ENCODE measurements at places on chromosomes 1 and 21.

DNA sequence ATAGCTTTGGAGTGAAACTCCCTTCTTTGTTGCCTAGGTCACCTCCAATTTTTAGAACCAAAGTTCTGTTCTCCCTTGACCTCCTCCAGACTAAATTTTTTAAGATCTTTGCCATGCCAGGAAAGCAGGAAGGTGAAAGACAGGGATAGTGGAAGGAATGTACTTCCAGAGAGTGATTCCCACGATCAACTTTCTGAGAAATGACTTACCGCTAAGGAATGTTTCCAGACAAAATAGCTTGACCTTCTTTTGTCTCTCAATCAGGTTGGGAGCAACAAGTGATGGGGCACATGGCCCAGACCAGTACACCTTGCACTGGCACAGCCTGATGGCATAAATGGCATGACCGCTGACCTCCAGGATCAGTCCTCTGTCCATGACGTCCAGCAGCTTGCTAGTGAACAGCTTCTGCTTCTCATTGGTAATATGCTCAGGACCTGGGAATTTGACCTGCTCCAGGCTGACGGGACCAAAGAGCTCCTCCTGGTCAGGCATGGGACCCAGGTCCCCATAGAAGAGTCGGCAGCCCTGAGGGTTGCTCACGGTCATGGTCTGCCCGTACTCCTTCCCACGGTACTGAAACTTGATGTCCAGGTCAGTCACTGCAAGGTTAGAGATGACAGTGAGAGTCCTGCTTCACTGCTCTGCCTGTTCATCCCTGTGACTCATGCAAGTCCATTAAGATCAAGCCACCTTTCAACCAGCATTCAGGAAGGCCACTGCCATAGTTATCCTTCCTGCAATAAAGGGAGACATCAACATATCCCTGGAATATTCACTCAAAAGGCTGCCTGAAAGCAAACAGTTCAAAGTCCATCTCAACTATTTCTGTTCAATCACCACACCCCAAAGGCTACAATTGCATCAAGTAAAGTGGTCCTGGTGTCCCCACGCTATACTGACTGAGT lies 6.2 kb upstream of the C1orf74 start:
- no peak for DNase-seq

GRCh38 chr1:208387908-208388811 lies 144.0 kb upstream of the PLXNA2 start:
- DNase-seq: no peak

- no peak for DNase-seq
Observed at GRCh38 chr1:87218618-87219017, 110.1 kb upstream of the LMO4 start.

DNA sequence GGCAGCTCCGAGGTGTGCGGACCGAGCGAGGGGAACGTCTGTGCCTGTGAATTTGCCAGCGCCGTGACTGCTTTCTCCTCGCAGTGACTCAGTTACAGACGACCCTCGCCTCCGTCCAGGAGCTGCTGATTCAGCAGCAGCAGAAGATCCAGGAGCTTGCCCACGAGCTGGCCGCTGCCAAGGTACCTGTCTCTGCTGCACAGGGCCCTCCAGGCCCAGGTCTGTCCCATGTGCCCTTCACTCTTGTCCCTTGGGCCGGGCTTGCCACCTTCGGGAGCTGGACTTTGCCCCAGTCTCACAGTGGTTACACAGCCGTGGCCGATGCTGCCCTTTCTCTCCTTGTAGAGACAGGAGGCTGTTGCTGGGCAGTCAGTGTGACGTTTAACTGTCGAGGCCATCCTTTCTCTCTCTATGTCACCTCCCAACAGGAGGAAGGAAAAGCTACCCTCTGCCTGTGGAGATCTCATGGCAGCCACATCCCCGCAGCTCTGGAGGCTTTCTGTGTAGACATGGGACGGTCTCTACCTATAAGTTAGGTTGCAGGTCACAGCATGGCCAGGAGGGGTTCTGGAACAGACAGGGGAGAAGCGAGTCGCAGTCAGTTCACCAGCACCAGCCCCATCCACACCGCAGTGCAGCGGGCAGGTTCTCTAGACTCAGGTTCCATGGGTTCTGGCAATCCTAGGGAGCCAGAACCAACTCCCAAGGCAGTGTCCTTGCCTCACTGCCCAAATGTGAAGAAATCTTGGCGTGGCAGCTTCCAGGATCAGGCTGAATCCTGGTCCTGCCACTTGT lies 149.7 kb downstream of the PEX14 start:
- no peak for DNase-seq

- DNase-seq: no peak
Observed at GRCh38 chr21:41478319-41479177, 29.4 kb downstream of the TMPRSS2 start.

- no peak for DNase-seq
Observed at GRCh38 chr1:154819628-154820590, 50.2 kb downstream of the KCNN3 start.

GRCh38 chr1:41620365-41621169 lies 136.1 kb upstream of the EDN2 start:
- no peak for DNase-seq

DNA sequence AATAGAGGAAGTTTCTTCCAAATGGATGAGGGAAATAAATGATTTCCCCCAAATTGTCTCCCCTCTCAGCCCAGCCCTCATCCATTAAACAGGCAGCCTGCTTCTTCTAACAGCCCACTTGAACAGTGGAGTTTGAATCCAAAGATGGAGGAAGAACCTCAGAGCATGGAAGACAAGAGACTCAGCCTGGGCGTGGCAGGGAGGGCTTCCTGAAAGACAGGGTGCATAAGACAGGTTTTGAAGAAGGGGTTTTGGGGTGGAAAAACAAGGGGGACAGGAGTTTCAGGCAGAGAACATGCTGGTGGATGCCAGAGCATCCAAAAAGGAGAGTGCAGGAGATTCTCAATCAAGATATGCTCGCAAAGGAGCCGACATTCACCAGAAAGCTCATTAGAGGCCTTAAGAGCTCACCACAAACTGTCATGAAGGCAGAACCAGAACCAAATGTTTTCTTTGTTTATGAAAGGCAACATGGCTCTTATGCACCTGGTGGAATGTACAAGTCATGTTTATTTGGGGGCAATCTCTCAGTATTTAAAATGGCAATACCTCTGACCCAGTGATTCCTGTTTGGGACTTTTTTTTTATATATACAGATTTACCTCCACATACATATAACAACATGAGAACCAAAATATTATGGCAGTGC lies 26.5 kb upstream of the TSPEAR start:
- DNase-seq: no peak

DNA sequence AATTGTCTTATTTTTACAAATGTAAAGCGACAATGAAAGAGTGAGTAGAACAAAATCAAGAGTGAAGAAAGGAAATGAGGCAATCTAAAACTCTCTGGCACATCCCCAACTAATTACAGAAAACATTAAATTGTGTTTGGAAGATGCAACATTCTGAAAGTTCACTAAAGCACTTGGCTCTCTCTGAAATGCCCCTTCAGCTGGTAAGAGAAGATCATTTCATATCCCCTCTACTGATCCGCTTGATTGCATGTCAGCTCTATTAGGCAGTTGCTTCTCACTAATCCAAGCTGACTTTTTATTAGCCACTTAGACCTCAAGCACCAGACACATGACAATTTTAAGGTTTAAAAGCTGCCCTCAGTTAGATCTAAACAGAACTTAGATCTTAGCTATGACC lies 262.8 kb upstream of the PRMT6 start:
- DNase-seq: no peak

DNA sequence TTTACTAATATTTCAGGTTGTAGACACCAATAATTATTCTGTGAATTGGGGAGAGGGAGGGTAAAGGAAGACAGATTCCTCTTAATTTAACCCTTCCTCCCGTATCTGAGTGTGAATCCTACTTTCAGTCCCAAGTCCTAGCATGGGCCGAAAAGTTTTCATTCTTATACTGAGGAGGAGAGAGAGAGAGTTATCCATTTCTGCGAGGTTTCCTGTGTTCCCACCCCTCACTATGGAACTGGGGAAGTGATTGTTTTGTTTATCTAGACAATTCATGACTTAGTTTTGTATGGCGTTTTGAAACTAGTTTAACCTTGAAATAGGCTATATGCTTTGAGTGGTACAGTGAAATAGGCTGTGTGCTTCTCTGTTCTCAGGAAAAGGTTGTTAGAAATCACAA lies 134.0 kb upstream of the DPYD start:
- no peak for DNase-seq

DNA sequence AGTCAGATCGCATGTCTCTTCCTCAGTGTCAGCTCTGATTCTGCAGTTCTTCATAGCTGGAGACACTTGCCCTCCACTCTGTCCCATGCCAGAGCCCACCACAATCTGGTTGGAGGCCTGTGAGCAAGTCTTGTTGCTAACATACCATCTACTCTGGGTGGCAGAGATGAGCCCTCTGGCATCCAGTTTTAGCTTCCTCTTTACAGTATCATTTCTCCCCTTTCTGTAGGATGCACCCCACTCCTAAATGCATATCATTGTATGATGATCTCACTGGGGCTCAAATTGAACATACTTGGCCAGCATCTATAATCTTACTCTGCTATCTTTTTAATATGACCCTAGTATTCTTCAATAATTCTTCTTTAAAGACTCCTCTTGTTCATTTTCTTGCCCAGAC lies 16.9 kb downstream of the PCNX2 start:
- DNase-seq: no peak

GRCh38 chr21:32371913-32372314 lies 20.9 kb downstream of the URB1 start:
- DNase-seq: no peak

DNA sequence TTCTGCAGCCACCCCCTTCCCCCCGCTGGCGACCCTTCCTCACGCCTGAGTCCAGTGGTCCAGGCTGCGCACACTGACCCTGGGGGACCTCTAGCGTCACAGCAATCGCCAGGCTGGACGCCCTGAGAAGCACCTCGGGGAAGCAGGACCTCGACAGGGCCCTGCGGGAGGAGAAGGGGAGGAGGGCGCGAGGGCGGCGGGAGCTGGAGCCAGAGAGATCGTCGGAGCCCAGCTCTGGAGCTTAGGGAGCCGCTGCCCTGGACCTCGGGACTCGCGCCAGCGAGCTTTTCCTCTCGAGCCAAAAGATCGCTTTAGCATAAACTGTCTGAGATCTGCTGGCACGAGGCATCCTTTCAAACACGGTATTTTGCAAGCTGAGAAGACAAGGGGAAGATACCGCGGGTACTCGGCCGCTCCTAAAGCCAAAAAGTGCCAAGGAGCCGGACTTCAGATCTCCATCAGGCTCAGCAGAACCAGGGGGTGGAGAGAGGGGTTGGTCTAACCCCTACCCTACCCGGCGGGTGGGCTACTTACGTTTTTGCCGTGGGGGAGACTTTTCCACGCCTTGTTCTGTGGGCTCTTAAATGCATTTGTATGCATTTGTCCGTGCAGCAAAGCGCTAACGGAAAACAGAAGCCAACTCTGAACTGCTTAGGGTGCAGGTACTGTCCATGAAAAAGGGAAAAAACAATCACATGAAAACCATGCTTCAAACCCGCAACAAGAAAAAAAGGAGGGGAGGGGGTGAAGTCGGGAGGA lies 586 bp downstream of the COL24A1 start:
- no peak for DNase-seq

GRCh38 chr1:22652881-22653316 lies at the start of gene C1QB:
Gene C1QB, plus strand, starts transcription at chr1:22653236. Its CDS starts 6,227 bp downstream, at chr1:22659463.
- no peak for DNase-seq

DNA sequence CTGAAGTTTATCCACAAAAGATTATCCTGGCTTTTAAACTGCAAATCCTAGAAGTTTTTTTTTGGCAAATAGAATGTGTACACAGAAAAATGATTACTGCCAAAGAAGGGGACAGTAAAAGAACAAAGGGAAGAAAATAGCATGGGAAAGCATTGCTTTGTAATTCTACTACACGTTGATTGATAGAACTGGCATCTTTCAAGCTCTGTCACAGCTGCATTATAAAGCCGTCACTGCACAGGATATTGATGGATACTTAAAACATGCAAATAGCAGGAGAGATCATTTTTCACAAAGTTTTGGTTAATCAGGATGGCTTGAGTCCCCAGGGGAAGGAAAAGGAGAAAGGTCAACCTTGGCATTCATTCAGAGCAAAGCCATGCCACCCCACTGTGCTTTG lies 183.7 kb upstream of the RRP15 start:
- no peak for DNase-seq

- DNase-seq: no peak
Observed at GRCh38 chr21:32844653-32845436, 73.3 kb upstream of the PAXBP1 start.

DNA sequence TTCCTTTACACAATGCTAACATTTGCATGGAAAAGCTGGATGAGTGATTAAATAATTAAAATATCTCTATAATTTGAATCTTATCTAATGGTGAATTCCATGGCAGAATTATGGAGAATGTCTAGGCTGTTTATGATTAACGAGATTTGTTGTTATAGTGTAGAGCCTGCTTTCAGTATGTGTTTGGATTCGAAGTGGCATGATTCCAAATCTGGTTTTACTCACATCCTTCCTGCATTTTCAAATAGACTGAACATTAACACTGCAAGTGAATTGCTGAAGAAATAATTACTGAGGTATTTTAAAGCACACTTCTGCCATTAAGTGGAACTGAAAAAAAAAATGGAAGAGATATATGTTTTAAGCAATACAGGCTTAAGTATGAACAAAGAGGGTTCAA lies 5.1 kb upstream of the NEK7 start:
- no peak for DNase-seq

- no peak for DNase-seq
Observed at GRCh38 chr1:69991644-69992043, 213.7 kb downstream of the LRRC40 start.

GRCh38 chr1:93961906-93962305 lies 52.7 kb upstream of the GCLM start:
- DNase-seq: no peak

Data from activated T-helper 1 cell treated with Interleukin-2 at 50 U/mL for 16 hours (primary cell).